ENCODE measurements at places on chromosomes 16 and 17.

GRCh38 chr17:59490216-59490615 is 75.2 kb upstream of the DHX40 start:
- no peak for DNase-seq

GRCh38 chr17:4490637-4491061 is 8.0 kb upstream of the SPNS2 start:
- no peak for DNase-seq

GRCh38 chr16:3140603-3141427 is 6.0 kb downstream of the ZNF213 start:
- no peak for DNase-seq

- DNase-seq, result no peak
Measured at GRCh38 chr17:59711936-59712335, 4.5 kb downstream of the VMP1 start.

GRCh38 chr16:66600477-66600876 is 4.0 kb upstream of the CMTM3 start:
- DNase-seq, result no peak

DNA sequence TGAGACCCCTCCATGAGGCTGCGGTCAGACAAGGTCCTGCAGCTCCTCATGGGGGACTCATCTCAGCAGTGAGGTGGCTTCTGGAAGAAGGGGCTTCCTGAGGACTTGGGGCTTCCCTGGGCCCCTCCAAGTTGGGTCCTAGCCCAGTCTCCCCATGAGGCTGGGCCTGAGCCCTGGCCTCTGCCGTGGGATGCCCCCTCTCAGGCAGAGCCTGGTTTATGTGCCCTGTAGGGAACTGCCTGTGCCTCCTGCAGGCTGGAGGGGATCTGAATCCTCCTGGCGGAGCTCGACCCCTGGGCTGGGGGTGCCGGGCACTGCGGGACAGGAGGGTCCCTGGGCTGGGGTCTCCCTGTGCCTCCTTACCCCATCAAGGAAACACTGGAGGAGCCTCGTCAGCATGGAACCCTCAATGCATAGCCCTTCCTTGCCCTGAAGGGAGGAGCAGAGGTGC is 45.8 kb downstream of the TNFRSF13B start:
- no peak for DNase-seq

DNA sequence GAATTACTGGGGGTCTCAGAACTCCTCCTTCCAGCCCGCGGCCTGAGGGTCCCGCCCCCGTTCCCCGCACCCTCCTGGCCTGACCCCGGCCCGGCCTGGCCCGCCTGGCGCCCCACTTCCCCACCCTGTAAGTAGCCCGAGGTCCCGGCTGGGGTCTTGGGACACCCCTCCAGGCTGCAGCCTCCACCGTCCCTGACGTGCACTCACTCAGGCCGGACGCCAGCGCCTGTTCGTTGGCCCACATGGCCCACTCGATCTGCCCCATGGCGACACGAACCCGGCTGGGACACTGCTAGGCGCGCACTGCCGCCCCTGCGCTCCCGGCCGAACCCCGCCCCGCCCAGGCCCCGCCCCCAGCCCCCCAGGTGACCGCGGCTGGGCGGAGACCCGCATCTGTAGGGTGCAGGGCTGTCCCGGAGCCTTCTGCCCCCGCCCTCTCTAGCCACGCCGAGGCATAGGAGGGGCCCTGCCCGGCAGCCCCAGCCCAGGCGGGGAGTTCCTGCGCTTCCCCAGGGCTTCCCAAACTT is at the start of gene CYBA:
CYBA (minus strand) TSS at position 305 of the 527 bp plus-strand sequence; CDS start at position 265, 40 bp downstream.
- DNase-seq, result no peak
